ENCODE measurements at places on chromosomes 12 and 14.

GRCh38 chr12:127485528-127485927 lies 781.4 kb upstream of the TMEM132C start:
- peak; percentile 35 for DNase-seq

DNA sequence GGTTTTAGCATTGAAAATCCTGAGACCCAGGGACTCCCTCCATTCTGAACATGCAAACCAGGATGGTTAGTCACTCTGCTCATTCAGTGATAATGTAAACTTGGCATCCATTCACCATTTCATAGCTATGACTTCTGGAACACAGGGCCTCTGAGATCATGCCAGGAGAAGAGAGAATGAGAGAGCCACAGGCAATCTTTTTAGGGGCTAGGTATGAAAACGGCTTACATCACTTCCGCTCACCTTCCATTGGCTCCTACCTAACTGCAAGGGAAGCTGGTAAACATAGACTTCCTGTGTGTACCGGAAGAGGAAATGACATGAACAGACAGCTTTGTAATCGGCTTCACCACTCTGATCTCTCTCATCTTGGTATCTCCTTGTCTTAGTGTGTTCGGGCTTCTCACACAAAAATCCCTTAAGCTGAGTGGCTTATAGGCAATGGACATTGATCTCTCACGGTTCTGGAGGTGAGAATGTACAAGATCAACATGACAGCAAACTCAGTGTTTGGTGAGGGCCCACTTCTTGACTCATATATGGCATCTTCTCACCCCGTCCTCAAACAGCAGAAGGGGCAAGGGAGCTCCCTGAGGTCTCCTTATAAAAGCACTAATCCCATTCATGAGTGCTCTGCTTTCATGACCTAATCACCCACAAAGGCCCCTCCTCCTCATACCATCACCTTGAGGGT lies 465.9 kb upstream of the TBX3 start:
- DNase-seq, result no peak

GRCh38 chr12:48925304-48926011 lies at the start of gene FKBP11:
Gene FKBP11 (minus strand): TSS chr12:48925492. CDS start chr12:48925428, 64 bp downstream.
- peak; percentile 86 for DNase-seq

- no peak for DNase-seq
Observed at GRCh38 chr12:5374713-5375112, 57.2 kb upstream of the NTF3 start.

- peak; percentile 81 for DNase-seq
Observed at GRCh38 chr12:57127726-57128518, at the start of gene LRP1. Gene LRP1 (plus strand): TSS chr12:57128483. CDS start chr12:57128965, 482 bp downstream.

- no peak for DNase-seq
Observed at GRCh38 chr12:131487388-131488124, 223.3 kb upstream of the SFSWAP start.

- DNase-seq, result no peak
Observed at GRCh38 chr14:83260751-83261150, 1727.1 kb upstream of the SEL1L start.

GRCh38 chr12:30000401-30000800 lies 216.7 kb upstream of the TMTC1 start:
- DNase-seq, result no peak

- no peak for DNase-seq
Observed at GRCh38 chr12:6097411-6097810, 27.1 kb downstream of the VWF start.

- DNase-seq, result peak; percentile 93
Observed at GRCh38 chr12:57238854-57239554, 9.5 kb downstream of the SHMT2 start.

DNA sequence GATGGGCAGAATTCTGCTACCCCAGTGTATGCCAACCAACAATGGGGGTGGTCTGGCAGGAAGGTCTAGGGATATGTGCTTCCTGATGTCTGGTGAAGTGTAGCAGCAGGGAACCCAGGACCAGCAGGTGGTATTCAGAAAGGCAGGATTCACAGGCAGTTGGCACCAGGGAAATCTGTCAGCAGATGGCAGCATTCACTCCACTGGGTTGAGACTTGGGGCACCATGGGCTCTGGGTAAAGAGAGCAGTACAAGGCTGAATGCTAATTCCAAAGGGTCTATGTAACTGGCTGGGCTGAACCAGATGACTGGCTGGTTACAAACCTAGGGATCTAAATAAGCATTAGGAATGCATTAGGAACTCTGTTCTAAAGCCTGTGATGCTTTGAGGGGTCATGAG lies 466.9 kb upstream of the STXBP6 start:
- no peak for DNase-seq

DNA sequence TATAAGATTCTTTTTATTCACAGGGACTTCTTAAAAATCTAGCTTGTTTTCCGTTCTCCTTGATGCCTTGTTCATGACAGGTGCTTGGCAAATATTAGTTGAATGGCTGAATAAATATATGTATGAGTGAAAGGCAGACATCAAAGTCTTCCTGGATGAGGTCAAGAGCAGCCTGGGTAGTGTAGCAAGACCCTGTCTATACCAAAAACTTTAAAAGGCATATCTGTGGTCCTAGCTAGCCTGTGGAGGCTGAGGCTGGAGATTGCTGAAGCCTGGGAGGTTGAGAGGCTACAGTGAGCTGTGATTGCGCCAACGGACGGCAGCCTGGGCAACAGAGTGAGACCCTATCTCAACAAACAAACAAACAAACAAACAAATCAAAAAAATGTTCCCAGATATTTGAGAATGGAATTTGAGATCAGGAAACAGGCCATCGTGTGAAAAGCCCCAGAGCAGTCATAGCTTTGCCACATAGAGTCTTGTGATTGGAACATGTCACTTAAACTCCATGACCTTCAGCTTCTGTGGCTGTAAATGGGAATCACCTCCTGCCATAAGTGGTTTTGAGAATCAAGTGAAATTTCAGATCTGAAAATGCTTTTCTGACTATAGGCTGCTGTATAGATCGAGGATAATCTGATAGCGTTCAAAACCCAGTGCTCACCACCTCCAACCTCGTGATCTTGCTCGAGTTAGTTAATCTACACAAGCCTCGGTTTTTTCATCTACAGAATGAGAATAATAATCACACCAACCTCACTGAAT lies 64.3 kb downstream of the ZFP36L1 start:
- no peak for DNase-seq

- DNase-seq, result no peak
Observed at GRCh38 chr14:58562141-58562540, 75.6 kb upstream of the DACT1 start.

GRCh38 chr14:57573173-57573572 lies 79.5 kb upstream of the CCDC198 start:
- no peak for DNase-seq

GRCh38 chr14:63282997-63283883 lies 35.5 kb downstream of the GPHB5 start:
- no peak for DNase-seq

GRCh38 chr12:49870501-49871262 lies 27.8 kb upstream of the BCDIN3D start:
- DNase-seq, result no peak

DNA sequence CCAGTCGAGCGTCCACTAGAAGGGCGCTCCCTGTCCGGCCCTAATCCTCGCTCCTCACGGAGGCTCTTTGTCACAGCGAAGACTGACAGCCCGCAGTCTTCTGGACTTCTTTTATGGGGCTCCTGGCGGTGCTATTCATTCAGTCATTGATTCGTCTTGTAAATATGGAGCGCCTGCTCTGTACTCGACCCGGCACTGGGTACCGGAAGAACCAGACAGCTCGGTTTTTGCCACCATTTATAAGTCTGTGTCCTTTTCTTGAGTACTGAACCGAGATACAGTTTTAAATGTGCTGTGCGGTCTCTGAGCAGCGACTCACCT lies 570 bp downstream of the DMAC2L start:
- no peak for DNase-seq

DNA sequence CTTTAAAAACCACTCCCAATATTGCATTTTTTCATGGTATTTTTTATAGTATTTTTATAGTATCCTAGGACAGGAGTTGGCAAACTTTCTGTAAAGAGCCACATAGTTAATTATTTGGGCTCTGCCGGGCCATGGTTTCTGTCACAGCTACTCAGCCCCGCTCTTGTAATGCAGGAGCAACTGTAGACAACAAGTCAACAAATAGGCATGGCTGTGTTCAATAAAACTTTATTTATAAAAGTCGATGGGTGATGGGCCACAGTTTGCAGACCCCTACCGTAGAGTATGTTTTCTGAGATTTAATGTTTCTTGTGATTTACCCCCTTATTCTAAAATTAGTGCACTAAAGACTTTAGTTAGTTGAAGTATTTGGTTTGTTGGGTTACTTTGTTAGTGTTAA lies 25.5 kb downstream of the MDM2 start:
- DNase-seq, result no peak

- DNase-seq, result no peak
Observed at GRCh38 chr12:79371226-79371625, 319.5 kb downstream of the PAWR start.

DNA sequence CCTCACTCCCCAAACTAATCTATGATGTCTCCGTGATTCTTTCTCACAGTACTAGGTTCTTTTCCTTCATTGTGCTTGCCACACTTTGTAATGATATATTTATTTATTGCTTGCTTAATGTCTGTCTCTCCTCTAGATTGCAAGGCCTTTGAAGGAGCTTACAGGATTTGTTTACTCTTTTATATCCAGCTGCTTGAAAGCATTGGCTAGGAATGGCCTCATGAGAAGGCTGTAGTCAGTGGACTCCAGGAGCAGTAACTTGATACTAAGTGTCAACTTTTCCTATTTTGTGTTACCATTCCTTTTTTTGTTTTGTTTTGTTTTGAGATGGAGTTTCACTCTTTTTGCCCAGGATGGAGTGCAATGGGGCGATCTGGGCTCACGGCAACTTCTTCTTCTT lies 7.3 kb upstream of the FAM234B start:
- no peak for DNase-seq

DNA sequence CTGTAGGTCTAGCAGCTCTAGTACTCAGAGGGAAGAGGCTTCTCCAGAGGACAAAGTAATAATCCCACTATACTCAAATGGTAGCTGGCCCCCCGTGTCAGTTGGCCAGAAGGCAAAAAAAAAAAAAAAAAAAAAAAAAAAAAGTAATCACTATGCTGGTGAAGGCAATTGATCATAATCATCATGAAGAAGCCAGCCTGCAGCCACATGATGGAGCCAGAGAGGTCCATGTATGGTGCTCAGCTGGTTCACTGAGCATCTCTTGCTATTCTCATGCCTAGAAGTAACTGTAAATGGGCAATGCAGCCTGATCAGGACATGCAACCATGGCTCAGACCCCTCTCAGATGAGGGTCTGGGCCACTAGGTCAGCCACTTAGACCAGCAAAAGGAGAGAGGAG lies 378.8 kb downstream of the MED13L start:
- peak; percentile 7 for DNase-seq

- no peak for DNase-seq
Observed at GRCh38 chr14:95496690-95497259, 19.7 kb downstream of the SYNE3 start.

- DNase-seq, result no peak
Observed at GRCh38 chr12:111642681-111643426, 42.9 kb downstream of the BRAP start.

GRCh38 chr14:100305324-100306100 lies 732 bp downstream of the SLC25A29 start:
- peak; percentile 58 for DNase-seq

DNA sequence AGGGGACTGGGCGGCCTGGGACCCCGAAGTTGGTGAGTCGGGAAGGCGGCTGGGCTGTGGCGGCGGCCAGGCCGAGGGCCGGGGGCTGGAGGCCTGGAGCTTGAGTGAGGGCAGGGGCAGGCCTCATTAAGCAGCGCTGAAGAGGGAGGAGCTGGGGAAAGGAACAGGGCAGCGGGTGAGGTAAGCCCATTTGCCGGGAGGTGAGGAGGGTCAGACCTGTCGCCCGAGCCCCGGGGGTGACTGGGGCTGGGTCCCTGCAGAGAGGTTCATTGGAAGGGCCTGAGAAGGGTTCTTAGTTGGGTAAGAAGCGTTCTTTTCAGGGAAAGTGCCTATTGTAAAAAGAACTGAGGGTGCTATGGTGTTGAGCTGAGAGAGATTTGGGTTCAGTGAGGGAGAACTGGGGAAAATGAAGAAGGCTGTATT lies 441 bp downstream of the RAB5B start:
- DNase-seq, result peak; percentile 54

- DNase-seq, result no peak
Observed at GRCh38 chr12:2679068-2679815, 115.5 kb upstream of the FKBP4 start.

DNA sequence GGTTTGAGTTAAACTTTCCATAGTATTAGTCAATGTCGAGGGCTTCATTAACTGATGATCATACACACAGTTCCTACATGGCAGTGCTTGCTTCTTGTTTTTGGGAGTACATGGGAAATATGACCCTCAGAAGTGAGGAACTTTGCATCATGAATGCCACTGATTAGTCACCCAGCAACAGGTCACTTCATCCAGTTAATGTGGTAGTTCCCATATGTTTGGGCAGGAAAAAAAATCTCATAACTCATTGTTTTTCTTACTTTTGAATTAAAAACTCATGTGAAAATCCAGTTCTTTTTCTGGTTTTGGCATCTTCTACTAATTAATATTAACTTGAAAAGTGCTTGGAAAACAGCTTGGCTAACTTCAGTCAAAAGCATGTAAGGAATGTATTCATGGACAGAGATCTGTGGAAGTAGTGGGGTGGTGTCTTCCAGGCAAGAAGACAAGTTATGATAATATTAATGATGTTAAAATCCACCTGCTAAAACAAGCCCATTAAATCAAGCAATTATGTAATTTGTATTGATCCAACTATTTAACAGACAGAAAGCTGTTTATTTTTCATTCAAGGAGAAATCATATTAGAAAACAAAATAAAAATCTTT lies 309.1 kb upstream of the NAV3 start:
- DNase-seq, result no peak

GRCh38 chr14:21121122-21121521 lies 20.3 kb downstream of the TMEM253 start:
- DNase-seq, result no peak

DNA sequence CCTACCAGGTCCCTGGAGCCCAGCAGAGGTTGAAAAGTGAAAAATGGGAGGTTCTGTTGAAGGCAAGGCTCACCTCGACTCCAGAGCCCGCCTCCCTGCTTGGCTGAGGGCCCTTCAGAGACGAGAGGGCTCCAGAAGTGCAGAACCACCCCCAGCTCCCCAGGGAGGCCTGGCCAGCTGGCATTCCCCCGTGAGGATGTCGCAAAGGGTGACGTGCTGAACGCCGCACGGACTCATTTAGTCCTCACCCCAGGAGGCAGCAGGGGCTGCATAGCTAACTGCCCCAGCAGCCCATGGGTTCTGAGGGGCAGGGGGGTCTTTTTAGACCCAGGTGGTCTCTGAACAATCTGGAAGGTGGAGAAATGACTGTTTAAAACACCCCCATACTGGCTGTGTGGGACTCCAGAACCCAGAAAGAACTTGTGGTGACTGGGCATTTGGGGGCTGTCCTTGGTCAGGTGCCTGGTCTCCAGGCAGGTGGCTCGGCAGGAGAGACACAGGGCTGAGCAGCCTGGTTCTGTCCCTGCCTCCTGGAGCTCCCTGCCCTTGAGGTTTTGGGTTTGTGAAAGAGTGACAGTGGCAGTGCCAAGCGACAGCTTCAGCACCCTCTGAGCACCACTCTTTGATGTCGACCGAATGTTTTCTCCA lies 32.0 kb downstream of the ANAPC7 start:
- DNase-seq, result no peak

GRCh38 chr12:73947326-73948026 lies 590.2 kb upstream of the ATXN7L3B start:
- DNase-seq, result no peak

Data from stimulated activated CD4-positive, alpha-beta T cell treated with anti-CD3 and anti-CD28 coated beads, Interleukin-15, amount 100 ng/mL, for 24 hours (primary cell).